Nucleus accumbens (tissue), 56 donors: ENCODE measurements at places on chromosomes 12 and 14.

GRCh38 chr12:57817261-57817989 is 1.1 kb downstream of the AVIL start:
- DNase-seq: no peak

GRCh38 chr14:66360366-66360926 is 125.7 kb upstream of the CCDC196 start:
- no peak for DNase-seq

- no peak for DNase-seq
Observed at GRCh38 chr12:17588968-17589367, 501.0 kb downstream of the RERGL start.

DNA sequence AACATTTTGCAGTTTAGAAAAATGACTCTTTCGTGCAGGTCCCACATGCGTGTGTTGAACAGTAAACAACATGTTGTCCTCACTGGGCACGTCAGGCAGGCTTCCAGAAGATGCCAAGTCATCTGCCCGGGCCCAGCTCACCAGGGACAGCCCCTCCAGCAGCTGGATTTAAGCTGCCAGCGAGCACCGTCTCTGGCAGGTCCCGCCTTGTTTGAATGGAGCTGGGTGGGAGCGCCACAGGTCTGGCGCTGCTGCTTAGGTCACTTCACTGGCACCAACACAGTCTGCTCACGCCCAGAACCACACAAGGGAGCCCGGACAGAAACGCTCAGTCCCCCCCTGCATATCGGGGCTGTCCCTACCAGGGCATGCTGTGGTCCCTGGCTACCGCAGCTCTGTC is 33.1 kb upstream of the MMP17 start:
- DNase-seq: peak; percentile 34

DNA sequence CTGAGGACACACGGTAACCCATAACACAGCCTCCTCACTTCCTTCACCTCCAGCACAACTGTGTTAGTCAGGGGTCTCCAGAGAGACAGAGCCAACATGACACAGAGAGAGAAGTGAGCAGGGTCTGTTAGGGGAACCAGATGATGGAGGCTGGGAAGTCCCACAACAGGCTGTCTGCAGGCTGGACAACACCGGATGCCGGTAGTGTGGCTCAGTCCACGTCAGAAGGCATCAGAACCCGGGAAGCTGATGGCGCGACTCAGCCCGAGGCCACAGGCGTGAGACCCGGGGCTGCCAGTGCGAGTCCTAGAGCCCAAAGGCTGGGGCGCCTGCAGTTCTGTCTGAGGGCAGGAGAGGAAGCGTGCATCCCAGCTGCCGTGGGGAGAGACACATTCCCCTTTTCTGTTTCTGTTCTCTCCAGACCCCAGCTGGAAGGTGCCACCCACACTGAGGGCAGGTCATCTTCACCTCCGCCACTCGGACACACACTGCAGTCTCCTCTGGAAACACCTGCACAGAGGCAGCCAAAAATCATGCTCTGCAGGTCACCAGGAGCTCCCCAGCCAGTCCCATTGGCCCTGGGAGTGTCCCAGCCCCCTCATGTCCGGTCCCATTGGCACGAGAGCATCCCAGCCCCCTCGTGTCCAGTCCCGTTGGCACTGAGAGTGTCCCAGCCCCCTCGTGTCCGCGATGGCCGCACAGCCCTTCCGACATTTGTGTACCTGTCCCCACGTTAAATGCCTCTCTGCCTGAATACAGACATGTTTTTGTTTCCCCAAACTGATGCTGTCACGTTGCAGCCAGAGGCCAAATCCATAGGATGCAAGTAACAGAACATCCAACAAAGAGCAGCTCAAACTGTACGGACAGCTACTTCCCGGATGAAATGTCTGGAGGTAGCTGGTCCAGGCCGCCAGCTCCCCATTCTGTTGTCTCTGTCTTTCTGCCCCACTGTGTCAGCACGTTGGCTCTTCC is 7.9 kb upstream of the FBRSL1 start:
- DNase-seq: no peak

DNA sequence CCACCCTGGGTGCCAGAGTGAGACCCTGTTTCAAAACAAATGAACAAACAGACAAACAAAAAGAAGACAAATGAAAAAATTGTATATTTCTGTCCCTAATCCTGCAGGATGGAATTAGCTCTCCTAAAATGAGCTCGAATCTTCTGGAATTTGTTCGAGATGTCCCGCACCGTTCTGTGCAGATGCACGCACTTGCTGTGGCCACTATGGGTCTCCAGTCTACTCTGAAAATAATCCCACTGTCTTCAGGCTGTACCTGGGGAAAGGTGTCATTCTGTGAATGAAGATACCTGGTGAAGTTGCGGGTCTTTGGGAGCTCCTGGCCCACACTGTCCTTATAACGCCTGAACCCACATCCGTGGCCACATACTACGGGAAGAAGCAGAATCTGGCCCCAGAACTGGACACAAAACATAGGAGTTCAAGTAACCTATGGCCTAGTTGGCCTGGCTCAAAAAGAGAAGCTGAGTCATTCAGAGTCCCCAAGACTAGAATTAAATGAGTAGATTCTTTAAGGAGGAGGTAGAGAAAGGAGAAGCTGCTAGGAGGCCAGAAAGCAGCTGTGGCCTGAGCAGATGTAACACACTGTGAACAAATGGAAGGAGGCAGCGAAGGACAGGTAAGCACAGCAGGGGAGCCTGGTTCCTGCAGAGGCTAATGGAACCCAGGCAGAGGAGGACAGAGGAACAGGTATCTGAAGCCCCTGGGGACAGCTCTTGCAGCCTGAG is 108.6 kb downstream of the FOXN3 start:
- no peak for DNase-seq

DNA sequence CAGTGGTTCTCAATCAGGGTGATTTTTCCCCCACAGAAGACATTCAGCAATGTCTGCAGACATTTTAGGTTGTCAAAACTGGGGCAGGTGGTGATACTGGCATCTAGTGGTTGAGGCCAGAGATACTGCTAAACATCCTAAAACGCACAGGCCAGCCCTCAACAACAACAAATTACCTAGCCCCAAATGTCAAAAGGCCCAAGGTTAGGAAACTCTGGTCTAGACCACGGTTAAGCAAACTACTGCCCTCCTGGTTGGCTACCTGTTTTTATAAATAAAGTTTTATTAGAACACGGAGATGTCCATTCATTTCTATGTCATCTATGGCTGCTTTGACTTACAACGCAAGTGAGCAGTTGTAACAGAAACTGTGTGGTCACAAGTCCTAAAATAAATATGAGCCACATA is 186.7 kb downstream of the EFCAB11 start:
- no peak for DNase-seq

GRCh38 chr12:58640314-58640713 is 280.0 kb downstream of the LRIG3 start:
- no peak for DNase-seq

- no peak for DNase-seq
Observed at GRCh38 chr12:25254271-25254880, 3.6 kb upstream of the KRAS start.

GRCh38 chr12:116950628-116951325 is 40.0 kb downstream of the FBXW8 start:
- no peak for DNase-seq

DNA sequence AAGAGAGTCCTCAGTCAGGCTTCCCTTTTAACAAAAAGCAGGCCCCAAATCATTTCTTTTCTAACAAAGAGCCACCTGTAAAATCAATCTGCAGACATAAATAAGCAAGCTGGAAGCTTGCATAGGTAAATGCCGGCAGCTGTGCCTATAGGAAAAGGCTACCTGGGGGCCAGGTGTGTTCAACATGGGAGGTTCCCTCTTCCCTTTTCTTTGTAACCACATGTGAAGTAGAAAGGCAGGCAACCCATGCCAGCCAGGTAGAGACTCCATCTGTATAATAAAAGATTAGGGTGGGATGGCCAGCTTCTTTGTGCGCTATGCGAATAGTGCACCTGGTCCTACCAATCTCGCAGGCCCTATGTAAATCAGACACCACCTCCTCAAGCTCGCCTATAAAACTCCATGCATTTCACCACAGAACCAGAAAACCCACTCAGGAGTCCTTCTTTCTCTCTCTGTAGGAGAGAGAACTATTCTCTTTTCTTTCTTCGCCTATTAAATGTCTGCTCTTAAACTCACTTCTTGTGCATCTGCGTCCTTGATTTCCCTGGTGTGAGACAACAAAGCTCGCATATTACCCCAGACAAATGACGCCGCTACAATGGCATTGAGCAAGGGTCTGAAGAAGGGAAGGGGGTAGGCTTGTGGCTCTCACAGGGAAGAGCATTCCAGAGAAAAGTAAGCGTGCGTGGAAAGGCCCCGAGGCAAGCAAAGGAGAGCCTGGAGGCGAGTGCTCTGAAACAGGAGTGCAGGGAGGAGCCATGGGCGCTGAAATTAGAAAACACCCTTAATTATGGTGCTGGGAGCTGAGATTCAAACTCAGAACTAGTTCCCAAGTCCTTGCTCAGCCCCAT is 67.2 kb downstream of the TTC9 start:
- no peak for DNase-seq

- no peak for DNase-seq
Observed at GRCh38 chr12:106082216-106083175, 56.3 kb downstream of the NUAK1 start.

DNA sequence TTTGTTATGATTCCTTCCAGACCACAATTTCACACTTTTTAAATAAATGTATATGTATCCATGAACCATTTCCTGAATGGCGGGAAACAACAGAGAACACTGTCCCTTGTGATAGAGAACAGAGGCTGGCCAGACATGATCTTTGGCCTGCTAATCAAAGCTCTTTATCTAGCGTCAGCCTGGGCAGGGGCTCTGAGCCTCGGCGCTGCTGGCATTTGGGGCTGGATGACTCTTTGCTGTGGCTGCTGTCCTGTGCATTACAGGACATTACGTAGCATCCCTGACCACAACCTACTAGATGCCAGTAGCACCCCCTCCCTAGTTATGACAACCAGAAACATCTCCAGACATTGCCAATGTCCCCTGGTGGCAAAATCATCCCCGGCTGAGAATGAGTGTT is 77.7 kb downstream of the DNAH10 start:
- DNase-seq: no peak

DNA sequence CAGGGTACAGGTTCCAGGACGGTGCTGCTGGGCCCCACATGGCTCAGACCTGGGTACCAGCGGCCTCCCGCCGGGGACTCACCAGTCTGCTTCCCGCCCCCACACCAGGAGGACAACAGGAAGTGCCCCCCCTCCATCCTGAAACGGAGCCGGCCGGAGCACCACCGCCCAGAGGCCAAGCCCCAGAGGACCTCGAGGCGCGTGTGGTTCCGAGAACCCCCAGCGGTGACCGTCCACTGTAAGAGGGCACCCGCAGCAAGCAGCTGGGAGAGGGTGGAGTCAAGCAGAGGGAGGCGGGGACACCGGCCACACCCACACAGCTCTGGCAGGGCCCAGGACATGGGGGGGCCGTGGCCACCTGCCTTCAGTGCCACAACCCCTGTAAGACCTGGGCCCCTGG is 8.1 kb downstream of the C14orf180 start:
- DNase-seq: no peak

DNA sequence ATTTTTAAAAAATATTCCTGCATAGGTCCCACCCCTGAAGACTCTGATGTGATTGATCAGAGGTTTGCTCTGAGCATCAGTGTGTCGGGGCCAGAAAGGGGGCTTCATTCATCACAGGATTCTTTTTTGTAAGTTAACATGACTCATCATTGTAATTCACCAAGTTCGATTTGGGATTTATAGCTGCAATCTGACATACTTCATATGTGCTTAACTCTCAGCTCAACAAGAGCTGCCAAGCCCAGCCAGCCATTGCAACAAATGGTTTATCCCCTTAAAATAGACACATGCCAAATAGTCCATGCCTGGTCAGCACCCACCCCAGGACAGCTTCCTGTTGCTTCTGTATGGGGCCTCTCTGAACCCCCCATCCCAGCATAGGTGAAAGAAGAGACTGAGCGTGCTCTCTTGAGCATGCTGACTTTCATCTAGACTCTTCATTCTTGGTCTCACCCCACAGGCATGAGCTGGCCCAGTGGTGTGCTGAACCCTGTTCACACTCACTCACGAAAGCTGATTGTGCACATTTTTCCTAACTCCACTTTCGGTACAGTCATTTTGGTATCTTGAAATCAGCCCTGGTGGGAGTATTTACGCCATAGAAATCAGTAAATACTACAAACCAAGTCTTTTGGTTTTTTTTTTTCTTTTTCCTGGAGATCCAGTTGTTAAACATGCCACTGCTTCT is 101.4 kb downstream of the STAB2 start:
- no peak for DNase-seq

DNA sequence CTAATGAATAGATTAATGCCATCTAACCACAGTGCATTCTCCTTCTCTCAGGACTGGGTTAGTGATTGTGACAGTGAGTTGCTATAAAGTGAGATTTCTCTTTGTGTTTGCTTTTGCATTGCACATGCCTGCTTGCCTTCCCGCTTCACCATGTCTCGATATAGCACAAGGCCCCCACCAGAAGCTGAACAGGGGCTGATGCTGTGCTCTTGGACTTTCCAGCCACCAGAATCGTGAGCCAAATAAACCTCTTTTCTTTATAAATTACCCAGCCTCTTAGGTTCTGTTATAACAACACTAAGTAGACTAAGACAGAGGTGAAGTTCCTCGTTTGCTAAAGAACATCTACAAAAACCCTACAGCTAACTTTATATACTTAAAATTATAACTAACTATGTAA is 173.0 kb downstream of the KIF26A start:
- no peak for DNase-seq

DNA sequence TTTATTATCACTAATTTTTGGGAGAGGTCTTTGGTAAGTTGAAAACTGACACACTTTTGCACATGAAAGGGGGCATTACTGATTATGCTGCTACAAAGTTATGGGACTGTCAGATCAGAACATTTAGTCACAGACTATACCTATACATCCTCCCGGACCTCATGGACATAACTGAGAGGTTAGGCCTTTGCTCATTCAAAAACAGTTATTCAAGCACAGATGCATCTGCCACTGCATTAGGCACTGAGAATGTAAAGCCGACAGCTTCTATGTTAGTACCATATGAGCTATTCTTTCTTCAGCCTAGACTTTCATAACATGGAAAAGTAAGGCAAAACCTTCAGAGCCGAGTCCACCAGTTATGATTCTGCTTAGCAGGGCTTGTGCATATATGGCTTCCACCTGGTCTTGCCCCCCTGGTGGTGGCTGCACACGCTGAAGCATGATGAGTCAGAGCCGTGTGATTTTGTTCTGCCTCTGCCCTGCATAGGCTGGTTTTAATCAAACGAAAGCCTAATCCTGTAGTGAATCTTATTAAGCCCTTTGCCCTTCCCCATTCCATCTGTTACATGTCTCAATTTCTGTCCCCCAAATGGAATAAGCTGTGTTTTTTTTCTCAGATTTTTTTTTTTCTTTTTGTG is 21.8 kb upstream of the RNU6-8 start:
- DNase-seq: no peak

- DNase-seq: no peak
Observed at GRCh38 chr14:72554401-72554800, 339.5 kb downstream of the DPF3 start.

DNA sequence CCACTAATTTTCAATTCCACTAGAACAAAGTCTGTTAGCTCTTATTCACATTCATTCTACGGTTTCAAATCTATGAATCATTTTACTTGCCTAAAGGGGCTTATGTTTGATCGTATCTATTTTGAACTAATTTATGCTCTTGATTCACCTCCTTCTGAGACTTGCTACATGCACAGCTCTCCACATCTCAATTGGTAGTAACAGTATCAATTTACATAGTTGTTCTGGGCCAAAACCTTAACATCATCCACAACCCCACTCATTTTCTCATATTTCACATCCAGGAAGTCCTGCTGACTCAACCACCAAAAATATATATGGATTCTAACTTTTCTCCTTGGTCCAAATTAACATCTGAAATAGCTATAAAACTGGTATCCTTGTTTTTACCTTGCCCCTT is 208.6 kb downstream of the RASSF9 start:
- DNase-seq: no peak

- DNase-seq: no peak
Observed at GRCh38 chr12:52805000-52805399, 8.9 kb downstream of the KRT4 start.
